ENCODE measurements at places on chromosomes 2 and 18.

GRCh38 chr2:233817361-233817911 is 36.9 kb downstream of the HJURP start:
- DNase-seq: no peak

GRCh38 chr2:202039278-202040078 is 5.8 kb downstream of the FZD7 start:
- no peak for DNase-seq

DNA sequence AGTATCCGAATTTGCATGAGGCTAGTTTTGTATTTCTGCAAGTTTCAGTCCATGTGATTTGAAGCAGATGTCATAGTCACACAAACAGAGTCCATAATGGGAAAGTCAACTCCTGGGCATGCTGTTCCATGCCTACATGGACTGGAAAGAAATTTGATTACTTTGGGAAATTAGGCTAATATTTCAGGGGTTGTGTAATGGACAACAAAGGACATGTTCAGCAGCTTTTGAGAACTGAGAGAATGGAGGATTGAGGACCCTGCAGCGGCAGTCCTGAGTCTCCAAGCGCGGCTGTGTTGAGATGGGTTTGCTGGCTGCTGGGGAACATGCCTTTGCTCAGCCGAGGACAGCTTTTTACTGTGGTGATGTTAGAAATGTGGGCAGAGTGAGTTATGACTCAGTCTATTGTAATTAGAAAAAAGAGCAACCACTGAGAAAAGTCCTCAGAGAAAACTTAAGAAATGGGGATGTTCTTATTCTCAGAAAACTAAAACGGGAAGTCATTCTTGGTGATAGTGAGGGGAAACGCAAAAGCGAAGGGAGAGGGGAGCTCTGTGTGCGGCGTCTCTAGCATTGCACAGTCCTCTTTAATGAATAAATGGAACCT is 149.2 kb downstream of the FAM210A start:
- no peak for DNase-seq

DNA sequence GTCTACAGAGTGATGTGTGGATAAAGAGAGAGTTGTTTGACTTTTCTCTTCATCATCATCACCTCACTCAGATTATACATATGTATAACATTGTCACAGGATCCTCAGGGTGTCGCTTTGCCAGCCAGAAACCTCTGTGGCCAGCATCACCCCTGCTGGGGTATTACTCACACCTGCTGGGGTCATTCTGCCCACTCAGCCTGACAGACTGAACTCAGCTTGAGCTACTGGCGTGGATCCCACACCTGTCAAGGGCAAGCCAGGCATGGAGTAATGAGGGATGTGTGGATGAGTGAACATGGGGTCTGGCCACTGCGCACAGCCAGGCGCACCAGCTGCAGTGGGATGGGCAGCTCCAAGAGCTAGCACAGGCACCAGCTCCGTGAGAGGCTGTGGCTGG is 870.6 kb downstream of the CBLN2 start:
- no peak for DNase-seq

DNA sequence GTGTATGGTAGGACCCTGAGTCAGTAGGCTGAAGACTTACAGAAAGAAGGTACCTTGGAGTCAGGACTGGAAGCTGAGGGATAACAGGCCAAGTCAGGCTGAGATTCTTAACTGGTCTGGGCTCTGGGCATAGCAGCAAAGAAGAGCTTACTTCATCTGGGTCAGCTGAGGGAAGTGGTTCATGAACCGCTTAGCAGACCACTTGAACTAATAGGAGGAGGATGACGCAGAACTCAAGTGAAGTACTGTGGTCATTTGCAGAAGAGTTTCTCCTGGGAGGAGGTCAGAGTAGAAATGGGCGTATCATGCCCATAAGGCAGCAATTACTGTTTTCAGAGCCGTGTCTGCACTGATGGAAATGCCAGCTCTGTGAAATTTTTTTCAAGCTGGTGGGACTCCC is 164.5 kb downstream of the LCLAT1 start:
- DNase-seq: no peak

DNA sequence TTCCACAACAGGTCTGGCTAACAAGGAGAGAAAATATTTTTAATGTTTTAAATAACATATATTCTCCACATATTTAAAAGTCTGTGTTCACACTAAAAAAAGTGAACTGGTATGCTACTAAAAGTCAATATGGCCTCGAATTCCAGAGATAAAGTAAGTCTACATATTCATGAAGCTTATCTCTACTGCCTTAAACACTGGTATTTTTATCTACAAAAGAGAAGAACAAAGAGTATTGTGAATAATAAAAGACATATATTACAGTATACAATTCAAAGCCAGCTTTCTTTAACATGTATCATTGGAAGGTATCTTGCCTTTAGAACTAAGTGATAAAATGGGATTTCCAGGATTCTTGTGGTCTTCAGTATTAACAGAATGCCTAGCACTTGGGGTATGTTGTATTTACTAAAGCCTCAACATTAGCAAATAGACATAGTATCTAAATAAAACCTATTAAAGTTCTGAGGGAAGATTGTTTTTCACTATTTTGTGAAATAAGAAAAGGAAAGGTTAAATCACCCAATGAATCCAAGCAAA is 302.8 kb upstream of the CCDC68 start:
- no peak for DNase-seq

GRCh38 chr2:218397463-218397819 is 2.2 kb upstream of the CTDSP1 start:
- no peak for DNase-seq

DNA sequence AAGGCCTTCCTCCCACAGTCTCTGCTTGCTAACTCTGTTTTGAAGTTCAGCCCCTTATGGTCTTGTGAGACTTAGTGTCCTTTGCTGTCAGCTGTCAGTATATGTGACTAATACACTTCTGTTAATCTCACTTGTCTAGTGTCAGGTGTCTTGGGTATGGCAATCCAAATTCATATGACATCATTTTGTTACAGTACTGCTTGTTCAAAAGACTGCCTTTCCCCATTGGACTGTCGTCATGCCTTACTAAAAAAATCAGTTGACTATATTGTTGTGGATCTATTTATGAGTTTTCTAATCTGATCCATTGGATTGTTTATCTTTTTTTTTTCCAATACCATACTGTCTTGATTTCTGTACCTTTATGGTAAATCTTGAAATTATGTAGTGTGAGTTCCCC is 611.4 kb upstream of the HS6ST1 start:
- no peak for DNase-seq

DNA sequence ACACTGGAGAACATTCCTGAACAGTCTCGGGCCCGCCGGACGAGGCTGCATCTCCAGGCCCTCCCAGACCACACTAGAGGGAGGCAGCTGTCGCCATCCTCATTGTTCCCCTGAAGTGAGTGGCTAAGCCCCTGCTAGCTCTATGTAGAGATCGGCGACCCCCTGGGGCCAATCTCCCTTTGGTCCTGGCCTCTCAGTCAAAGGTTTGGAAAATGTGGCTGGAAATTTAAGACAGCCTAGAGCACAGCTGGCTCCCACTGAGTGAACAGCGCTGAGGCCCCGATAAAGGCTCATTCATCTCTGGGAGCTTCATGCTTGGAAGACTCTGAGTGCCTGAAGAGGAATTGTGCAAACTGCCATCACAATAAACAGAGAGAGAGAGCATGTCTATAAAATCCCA is 360.3 kb downstream of the CLIP4 start:
- DNase-seq: no peak

- DNase-seq: no peak
Measured at GRCh38 chr2:48238381-48238780, 291.6 kb upstream of the STON1 start.

GRCh38 chr18:41126541-41127235 is 828.3 kb upstream of the PIK3C3 start:
- DNase-seq: no peak

GRCh38 chr2:226754821-226755604 is 44.6 kb downstream of the IRS1 start:
- DNase-seq: no peak

Data from T47D (cell line).